ENCODE measurements at places on chromosomes 4 and X.

- DNase-seq = no peak
These were observed 309.5 kb upstream of the FMR1 start for GRCh38 chrX:147602176-147602696.

- DNase-seq = no peak
These were observed 66.9 kb upstream of the STIM2 start for GRCh38 chr4:26793735-26794134.

GRCh38 chrX:40096395-40097091 is 1.2 kb downstream of the BCOR start:
- DNase-seq = peak; percentile 36

- no peak for DNase-seq
These were observed 248.1 kb downstream of the EVC2 start for GRCh38 chr4:5460106-5460801.

DNA sequence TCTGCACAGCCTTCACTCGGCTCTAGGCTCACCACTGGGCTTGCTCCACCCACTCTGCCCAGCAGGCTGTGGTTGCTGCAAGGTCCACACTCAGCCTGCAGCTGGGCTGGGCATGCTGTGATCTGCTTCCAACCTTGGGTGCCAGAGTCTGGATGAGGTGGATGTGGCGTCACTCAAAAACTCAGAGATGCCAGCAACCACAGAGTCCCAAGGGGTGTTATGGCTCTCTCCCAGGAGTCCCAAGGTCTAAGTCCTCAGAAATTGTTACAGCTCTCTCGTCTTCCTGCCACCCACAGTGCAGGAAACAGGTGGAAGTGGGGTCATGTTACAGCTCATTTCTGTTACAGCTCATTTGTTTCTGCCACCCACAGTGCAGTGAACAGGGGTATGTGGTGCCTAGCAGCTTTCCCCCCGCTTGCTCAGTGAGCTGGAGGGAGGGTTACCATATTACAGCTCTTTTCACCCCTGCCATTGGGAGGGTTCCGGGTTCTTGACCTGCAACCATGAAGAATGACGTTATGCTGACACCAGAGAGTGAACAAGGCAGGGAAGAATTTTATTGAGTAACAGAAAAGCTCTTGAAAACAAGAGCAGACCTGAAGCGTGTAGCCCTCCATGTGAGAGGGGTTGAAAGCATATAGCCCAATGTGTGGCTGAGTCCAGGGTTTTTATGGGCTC is 893.9 kb downstream of the PCDH7 start:
- DNase-seq = no peak

- no peak for DNase-seq
These were observed 379.6 kb downstream of the IL15 start for GRCh38 chr4:142016031-142016430.

- DNase-seq = no peak
These were observed 43.6 kb downstream of the STARD8 start for GRCh38 chrX:68690936-68691501.

DNA sequence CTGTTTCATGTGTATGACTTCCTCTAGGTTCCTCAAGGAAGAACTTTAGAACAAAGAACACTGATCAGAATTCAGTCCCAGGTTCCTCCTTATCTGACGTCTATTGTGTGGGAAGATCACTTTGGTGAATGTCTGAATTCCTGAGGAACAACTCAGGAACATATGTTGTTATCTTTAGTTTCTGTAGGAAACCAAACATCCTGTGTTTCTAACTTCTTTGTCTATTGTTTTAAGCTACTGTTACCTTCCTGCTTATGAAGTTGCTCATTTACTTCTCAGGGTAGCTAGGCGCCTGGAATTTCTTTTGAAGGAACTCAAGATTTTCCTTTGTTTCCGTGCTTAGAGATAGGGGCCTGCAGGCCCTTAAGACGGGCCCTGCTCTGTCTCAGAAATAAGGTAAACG is 46.2 kb downstream of the MAGEB5 start:
- no peak for DNase-seq

- DNase-seq = no peak
These were observed 87.9 kb upstream of the NPY2R start for GRCh38 chr4:155120536-155120935.

GRCh38 chr4:37562592-37562991 is 123.6 kb downstream of the RELL1 start:
- no peak for DNase-seq

DNA sequence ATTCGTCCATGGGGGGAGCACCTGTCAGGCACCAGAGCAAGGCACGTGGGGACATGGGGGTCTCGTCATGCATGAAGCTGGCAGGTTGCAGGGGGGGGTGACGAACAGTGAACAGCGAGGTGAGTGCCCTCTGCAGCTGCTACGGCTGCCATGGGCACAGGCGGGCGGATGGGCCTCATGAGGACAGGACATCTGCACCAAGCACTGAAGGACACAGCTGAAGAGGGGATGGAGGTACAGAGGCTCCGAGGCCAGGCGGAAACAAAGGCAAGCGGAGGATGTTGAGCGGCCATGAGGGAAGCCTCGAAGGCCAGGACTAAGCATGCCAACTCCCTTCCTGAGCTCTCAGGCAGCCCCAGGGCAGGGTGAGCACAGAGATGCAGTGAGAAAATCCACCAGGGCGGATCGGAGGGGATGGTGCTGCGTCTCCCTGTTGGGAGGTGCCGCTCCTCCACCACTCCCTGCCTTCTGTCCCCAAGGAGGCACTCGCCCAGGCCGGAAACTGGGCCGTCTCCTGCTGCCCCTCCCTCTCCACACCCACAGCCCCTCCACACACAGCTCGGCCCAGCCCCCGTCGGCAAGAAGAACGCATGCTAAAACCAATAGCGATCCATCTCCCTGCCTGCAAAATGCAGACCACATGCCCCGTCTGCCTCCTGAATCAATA is 24.6 kb downstream of the ABLIM2 start:
- no peak for DNase-seq

- no peak for DNase-seq
These were observed 7.5 kb upstream of the CXCL6 start for GRCh38 chr4:73828956-73829355.

DNA sequence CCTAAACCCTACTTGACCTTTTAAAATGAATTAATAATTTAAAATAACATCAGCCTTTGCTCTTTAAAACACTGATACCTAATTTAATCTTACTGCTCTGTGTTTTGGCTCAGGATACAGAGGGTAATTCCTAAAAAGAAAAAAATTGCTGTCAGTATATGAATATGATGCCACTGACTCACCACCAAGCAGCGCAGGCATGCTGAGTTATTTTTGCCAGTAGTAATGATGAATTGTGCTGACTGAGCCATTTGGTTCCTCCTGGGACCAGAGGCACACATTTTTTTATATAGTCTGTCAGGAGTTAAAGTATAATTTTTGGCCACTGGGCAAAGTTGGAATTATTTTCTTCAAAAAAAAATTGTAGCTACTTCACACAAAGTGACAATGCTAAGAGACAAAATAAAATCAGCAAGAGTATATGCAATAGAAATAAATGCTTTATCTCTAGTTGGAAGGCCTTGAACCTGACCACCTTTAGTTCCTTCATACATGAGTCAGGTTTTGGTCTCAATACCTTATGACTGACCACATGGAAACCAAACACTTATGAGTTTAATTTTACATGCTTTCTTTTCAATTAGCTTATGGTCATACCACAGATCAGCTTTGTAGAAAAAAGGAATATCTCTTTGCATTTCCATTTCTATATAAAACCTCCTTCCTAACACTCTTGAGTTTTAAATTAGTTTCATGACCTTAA is 115.1 kb downstream of the PPP3CA start:
- DNase-seq = no peak

DNA sequence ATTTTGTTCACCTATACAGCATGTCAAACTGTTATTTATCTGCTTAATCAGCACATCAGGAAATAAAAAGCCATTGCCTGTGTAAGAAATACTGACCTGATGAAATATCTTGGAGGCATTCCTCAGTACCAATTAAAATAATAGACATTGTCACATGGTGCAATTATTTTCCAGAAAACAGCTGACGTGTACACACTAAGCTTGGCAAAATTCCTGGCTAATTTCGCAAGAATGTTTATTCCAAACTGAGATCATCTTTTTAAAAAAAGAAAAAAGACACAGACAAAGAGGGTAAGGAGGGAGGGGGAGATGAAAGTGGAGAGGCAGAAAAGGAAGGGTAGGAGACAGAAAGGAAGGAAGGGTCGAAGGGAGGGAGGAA is 61.9 kb upstream of the NFKB1 start:
- DNase-seq = no peak

GRCh38 chrX:15653961-15654360 is 10.6 kb downstream of the CLTRN start:
- DNase-seq = no peak

DNA sequence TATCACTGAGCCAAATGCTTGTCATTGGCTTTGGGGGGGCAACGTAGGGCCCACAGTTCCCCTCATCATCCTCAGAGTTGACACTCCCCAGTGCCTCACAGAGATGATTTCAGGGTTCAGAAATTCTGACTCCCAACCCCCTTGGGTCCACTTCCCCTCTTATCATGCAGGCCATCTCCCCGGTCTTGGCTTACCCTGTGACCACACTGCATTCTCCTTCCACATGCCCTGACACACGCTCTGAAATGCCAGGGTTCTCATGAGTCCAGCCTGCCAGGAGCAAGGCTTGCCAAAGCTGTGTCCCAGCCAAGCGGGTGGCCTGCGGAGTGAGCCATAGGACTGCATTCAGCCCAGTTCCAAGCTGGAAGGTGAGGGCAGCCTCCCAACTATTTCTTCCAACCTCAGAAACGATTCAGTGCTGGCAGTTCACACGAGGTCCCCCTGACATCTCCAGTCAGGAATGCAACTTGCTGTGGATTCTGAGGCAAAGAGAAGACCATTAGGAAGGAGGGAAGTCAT is 101.2 kb downstream of the SMIM20 start:
- no peak for DNase-seq

- no peak for DNase-seq
These were observed 142.1 kb downstream of the BCOR start for GRCh38 chrX:39955625-39956024.

GRCh38 chr4:125368671-125369081 is 53.9 kb downstream of the FAT4 start:
- no peak for DNase-seq

GRCh38 chrX:2928191-2928582 is 952 bp downstream of the ARSD start:
- no peak for DNase-seq

- DNase-seq = no peak
These were observed 91.7 kb upstream of the KDR start for GRCh38 chr4:55216863-55217635.

DNA sequence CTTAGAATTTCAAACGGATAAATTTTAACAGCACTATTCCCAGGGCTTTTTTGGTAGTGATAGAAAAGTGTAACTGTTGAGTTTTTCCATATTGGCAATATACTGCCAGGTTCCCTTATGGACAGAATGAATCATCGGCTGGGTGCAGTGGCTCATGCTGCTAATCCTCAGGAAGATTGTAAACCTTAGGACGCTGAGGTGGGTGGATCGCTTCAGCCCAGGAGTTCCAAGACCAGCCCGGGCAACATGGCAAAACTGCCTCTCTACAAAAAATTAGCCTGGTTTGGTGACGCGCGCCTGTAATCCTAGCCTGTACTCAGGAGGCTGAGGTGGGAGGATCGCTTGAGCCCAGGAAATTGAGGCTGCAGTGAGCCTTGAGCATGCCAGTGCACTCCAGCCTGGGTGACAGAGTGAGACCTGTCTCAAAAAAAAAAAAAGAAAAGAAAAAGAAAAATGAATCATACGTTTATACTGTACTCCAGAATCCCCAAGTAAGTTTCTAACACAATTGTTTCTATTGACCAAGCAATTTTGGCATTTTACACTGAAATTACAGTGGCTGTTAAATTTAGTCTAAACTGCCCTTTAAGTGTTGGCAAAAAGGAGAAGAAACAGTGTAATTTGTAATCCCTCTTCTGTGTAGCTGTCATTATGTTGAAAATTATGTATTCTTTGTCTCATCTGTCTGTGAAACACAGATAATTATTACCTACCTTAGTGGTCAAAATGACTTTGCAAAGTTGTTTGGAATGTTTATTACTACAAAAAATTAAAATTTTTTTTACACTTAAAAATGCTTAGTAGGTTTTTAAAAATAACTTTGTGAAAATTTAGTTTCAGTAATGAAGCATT is 1.8 kb downstream of the SLC30A9 start:
- DNase-seq = no peak

DNA sequence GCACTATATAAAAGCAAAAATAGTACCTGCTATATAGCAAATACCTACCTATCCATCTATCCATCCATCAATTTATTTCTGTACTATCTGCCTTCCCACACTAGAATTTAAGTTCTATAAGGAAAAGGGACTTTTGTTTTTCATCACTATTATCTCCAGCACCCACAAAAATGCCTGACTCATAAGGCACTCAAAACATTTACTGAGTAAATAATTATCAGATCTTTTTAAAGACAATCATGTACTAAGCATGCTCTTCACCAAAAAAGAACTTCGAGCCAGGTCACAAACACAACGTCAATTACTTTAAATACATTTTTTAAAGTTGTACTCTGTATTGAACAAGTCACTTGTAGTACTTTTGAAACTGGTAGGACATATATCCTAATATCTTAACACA is 119.9 kb downstream of the FBXW7 start:
- DNase-seq = no peak

DNA sequence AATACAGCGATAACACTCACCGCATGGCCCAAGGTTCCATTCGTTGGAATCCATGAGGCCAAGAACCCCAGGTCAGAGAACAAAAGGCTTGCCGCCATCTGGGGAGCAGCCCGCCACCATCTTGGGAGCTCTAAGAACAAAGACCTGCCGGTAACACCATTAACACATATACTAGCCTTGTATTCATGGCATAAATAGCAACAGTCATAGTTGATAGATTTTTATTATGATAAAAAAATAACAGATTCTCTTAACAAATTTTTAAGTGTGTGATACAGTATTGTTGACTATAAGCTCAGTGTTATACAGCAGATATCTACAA is 309.4 kb downstream of the GLUD2 start:
- DNase-seq = no peak

DNA sequence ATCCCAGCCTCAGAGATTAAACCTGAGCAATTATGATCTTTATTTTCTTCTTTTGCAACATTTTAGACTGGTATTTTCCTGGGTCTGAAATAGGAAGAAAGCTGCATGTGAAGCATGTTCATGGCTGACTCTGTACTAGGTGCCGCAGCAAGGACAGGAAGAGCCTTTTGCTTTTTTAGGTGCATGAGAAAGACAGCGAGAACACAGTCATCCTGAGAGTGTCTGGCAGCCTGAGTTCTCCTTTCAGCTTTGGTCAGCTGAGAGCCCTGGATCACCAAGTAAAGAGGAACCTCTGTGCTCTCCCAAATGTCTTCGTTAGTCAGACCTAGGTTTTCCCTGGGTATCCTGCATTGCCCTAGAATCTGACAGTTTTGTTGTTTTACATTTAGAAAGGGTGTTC is 29.8 kb downstream of the FAM149A start:
- DNase-seq = no peak

Measured in stimulated activated CD8-positive, alpha-beta memory T cell treated with anti-CD3 and anti-CD28 coated beads, Interleukin-2, amount 100 ng/mL, for 1 hour (primary cell).